ENCODE measurements at places on chromosomes 11 and 22.

- no peak for DNase-seq
Measured at GRCh38 chr11:15418921-15419320, 304.2 kb downstream of the INSC start.

DNA sequence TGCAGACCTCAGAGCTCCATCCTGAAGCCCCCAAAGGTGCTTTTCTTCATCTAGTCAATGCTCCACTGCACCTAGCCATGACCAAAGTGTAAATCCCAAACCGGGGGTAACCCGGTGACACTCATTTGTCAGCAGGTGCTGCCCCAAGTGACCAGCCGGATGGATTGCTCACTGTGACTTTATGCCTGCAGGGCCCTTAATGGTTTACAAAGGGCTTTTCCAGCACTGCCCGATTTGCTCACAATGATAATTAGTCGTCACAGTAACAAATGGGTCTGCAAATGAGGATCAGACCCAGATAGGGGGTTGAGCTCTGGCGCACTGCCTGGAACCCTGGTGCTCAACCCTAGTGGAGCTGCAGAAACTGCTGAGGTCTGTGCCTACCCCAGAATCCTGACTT is 45.7 kb upstream of the CD5 start:
- DNase-seq: no peak

DNA sequence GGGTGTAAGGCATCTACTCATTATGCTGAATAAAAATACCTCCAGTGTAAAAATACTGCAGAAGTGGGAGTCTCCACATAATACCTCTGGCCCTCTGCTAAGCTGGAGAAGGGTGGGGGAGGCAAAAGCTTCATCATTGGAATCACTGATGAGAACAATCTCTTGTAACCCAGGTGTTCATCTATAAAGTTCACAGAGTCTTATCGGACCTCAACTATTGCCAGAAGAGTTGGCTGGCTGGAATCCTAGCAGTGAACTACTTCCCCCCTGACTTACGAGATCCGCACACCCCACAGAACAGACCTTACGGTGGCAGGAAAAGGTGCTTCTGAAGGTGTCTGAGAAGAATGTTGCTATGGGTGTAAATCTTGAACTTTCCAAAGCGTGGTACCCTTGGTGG is 2.5 kb downstream of the OR8D1 start:
- DNase-seq: no peak

- peak; percentile 51 for DNase-seq
Measured at GRCh38 chr11:86182976-86183584, 61.5 kb upstream of the EED start.

GRCh38 chr11:63882555-63883242 is 34.3 kb downstream of the RCOR2 start:
- peak; percentile 76 for DNase-seq

GRCh38 chr11:89293965-89294679 is 116.4 kb downstream of the TYR start:
- no peak for DNase-seq

DNA sequence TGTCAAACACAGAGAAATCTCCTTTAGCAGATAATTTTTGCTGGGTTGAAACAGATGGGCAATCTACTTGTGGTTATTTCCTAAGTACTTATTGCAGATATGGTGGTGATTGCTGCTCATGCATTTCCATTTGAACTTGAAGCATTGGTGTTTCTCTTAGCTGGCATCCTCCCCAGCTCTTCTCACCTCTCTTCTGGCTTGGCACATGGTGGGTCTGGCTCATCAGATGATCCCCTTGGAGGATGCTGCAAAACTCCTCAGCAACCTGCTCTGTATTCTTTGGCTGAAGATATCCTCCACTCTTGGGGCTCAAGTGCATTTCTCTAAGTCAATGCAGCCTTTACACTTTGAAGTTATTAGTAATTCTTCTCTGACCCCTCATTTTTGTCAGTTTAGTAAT is 87.3 kb upstream of the MYO18B start:
- DNase-seq: no peak

DNA sequence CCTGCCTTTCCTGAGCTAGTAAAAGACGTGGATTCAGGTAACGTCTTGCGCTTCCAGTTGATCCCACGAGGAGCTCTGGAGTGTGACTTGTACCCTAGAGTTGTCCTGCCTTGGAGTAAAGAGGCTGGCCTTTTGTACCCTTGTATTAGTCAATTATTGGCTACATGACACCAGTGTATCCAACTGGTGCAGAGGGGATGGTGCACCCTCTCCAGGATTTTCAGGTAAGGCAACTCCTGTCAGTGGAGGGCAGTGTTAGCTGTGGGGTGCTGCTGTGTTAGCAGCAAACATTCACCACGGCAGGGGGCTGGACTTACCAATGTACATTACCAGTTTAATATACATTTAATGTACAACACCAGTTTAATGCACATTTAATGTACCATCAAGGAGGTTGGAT is 233.5 kb downstream of the MIAT start:
- DNase-seq: no peak

GRCh38 chr11:125358254-125358840 is 137.7 kb downstream of the FEZ1 start:
- DNase-seq: no peak

DNA sequence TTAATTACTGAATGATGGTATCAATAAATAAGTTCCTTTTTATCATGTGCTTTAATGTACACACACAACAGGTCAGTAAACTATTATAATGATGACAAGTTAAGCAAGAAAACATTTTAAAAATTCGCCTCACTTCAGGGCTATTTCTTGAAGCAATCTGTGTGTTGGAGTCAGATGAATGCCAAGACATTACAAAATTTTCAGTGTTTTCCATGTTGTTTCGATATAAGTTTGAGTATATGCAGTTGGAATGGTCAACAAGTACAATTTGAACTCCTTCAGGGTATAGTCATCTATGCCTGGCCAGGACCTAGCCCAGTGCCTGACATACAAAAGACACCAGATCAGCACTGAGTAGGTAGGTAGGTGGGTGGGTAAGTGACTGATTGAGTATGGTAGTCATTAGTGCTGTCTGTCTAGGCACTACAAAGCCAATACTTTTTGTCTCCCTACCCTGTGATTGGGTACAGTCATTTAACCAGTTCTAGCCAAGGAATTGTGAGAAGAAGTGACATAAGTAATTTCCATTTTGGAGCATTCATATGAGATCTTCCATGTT is 7.5 kb downstream of the PRCP start:
- DNase-seq: no peak

GRCh38 chr22:24699876-24700275 is 74.6 kb downstream of the PIWIL3 start:
- no peak for DNase-seq

GRCh38 chr22:43228330-43228729 is 41.4 kb upstream of the TTLL12 start:
- peak; percentile 37 for DNase-seq

Data from inflammatory macrophage treated with lipopolysaccharide for 1 hour (primary cell).